T-helper 1 cell treated with Interleukin-12 subunit alpha and Interleukin-12 subunit beta and Interleukin-4 antibody, amounts not matched to agents 30 ng/mL and 1 ng/mL, for 36 hours (primary cell): ENCODE measurements at places on chromosomes 5 and 9. TPM values are rescaled to one million over a fixed set of nuclear protein-coding genes. Genes with fewer than 3 reads are reported as not detected.

The PCDHGA12 gene
- total RNA-seq: 0.12 and 0.20 TPM in 2 replicates

The PRRX2 gene
- 1.5 and 1.6 TPM in 2 replicates for total RNA-seq

The MAST4 gene
- 60.0 and 65.8 TPM in 2 replicates for total RNA-seq

The CDH12 gene
- not detected in 2 replicates for total RNA-seq

The SLC27A6 gene
- not detected in 2 replicates for total RNA-seq

The FBLL1 gene
- not detected in 2 replicates for total RNA-seq

The SYNPO gene
- not detected in 2 replicates for total RNA-seq

The TLE1 gene
- 0.29 and 0.47 TPM in 2 replicates for total RNA-seq

The FOXE1 gene
- total RNA-seq: not detected in 2 replicates

The OR2K2 gene
- not detected in 2 replicates for total RNA-seq

The PPP2R2B gene
- 1.3 TPM in 2 replicates for total RNA-seq

The ARL14EPL gene
- total RNA-seq: not detected in 2 replicates

The STXBP1 gene
- total RNA-seq: 16.0 and 16.8 TPM in 2 replicates

The PCDHGA7 gene
- total RNA-seq: 0.15 and 0.24 TPM in 2 replicates

The SCGB3A2 gene
- not detected in 2 replicates for total RNA-seq

The CD72 gene
- total RNA-seq: 6.9 and 7.6 TPM in 2 replicates

The SV2C gene
- total RNA-seq: 0.07 and 0.17 TPM in 2 replicates

The LCN1 gene
- total RNA-seq: not detected in 2 replicates

The KCNT1 gene
- total RNA-seq: not detected in 2 replicates

The LARP1 gene
- 239 and 240 TPM in 2 replicates for total RNA-seq

The VCAN gene
- total RNA-seq: 0.49 and 1.0 TPM in 2 replicates

The SLC46A2 gene
- total RNA-seq: not detected in 2 replicates

The WWC1 gene
- total RNA-seq: not detected in 2 replicates

The FABP6 gene
- total RNA-seq: not detected in 2 replicates

The PCDHGB7 gene
- total RNA-seq: 0.07 and 0.29 TPM in 2 replicates

The SLC6A7 gene
- total RNA-seq: not detected in 2 replicates

The TAF11L5 gene
- not detected in 2 replicates for total RNA-seq

The PCDHGB5 gene
- 0.46 and 0.66 TPM in 2 replicates for total RNA-seq

The SLCO6A1 gene
- total RNA-seq: not detected in 2 replicates

The PCA3 gene
- total RNA-seq: not detected in 2 replicates

The AP3S1 gene
- total RNA-seq: 43.7 and 49.8 TPM in 2 replicates

The GAS1 gene
- total RNA-seq: 0.20 TPM in 1 of 2 replicates, not detected in the other

The SCGB3A1 gene
- not detected in 2 replicates for total RNA-seq

The PCDHB11 gene
- not detected in 2 replicates for total RNA-seq

The PCDHGB6 gene
- 0.22 and 0.37 TPM in 2 replicates for total RNA-seq

The MEIKIN gene
- not detected in 2 replicates for total RNA-seq

The PAEP gene
- not detected in 2 replicates for total RNA-seq

The EQTN gene
- total RNA-seq: not detected in 2 replicates

The CNTFR gene
- not detected in 2 replicates for total RNA-seq

The PURA gene
- total RNA-seq: 12.0 and 14.4 TPM in 2 replicates

The GGTA1 gene
- total RNA-seq: 0.20 TPM in 1 of 2 replicates, not detected in the other

The CENPH gene
- 18.5 and 19.6 TPM in 2 replicates for total RNA-seq

The TYRP1 gene
- total RNA-seq: not detected in 2 replicates

The MAN1B1 gene
- total RNA-seq: 50.4 and 54.3 TPM in 2 replicates
